Psoas muscle (tissue), 8 donors: ENCODE measurements at places on chromosomes 4 and X.
A peak's percentile ranks its signal among the peaks of the same experiment; 100 is the strongest.

DNA sequence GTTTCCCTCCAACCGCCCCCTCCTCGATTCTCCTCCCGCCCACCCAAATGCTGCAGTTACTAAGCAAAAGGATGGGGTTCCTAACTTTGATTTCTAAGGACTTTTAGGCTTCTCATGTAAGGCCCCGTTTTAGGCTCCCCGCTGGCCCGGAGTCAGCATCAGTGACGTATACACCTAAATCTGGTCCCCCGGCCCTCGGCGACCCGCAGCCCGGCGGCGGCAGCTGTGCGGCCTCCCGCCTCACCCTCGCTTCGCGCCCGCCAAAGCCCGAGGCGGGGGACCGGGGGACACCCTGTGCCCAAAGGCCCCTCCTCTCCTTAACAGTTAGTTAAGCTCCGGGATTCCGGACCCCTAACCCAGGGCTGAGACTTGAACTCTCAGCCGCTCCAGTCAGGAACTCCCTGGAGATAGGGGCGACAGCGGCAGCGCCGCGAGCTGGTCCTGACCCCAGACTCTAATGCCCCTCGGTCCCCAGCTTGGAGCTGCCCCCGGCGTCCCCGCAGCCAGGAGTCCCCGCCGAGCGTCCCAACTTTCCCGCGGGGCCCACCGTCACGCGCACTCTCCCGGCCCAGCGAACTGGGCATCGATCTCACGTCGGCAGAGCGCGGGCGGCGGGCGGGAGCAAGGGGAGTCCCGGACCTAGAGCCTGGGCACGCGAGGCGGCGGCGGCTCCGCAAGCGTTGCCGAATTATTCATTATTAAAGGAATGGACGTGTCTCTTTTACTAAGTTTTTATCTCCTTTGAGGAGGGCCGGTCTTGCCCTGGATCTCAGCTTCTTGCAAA is 1.5 kb upstream of the NR3C2 start:
- peak; percentile 74 for DNase-seq

- no peak for DNase-seq
Measured at GRCh38 chr4:52377563-52377962, 281.5 kb downstream of the USP46 start.

DNA sequence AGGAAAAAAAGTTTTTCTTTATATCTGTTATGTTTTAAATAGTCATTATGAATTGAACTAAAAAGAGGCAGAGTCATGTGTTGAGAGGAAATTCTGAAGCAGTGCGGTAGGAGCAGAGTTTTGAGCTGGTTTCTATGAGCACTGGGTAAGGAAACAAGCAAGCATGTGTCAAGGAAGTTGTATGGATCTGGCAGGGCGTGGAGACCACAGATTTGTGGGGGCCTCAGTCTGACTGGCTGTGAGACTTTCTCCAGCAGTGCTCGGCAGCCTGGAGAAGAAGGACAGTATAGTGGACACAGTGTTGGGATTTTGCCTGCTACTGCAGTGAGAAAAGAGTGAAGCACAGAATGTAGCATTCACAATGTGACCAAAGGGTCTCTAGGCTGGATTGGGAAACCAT is 399.1 kb downstream of the INPP4B start:
- no peak for DNase-seq

DNA sequence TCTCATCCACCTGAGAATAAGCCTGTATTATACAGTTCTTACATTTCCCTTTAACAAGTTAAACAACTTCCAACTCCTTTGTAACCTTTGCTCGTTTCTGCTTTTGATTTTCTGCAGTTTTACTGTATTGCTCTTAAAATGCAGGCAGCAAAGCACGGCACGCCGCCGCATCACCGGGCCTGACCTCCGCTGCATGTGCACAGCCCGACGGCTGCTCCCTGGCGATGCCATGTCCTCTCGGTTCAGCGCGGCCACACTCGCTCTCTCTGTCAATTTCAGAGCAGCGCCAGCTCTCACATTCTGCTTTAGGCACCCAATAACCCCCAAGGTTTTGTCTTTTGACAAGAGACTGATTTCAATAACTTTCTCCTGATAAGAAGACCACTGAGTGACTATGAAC is 60.3 kb downstream of the DCTD start:
- DNase-seq = no peak

DNA sequence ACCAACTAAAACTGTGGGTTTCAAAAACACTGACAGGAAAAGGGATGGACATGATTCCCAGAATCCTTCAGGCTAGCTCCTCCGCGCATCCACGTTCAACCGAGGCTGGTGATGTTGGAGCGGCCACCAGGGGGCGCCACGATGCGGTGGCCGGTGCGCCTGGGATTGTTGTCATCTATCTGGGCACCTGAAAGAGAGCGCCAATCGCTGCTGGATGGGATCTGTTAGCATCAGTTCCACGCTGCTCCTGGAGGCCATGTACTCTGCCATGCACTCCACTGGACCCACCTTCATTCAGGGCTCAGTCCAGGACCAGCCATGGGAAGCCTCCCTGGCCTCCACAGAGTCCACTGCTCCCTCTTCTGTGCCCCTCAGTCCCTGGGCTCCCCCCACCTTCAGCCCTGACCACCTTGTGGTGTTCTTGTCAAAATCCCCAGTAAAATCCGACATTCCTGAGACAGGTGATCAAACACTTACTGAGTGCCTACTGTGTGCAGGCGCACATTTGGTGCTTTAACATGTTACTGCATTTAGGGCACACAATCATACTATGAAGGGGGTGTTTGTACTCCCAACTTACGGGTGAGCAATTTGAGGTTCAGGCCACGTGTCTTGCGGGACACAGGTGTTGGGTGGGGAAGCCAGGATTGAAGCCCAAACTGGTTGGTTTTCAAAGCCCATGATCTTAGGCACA is 71.1 kb downstream of the CRMP1 start:
- DNase-seq = no peak

GRCh38 chr4:46081674-46082073 is 42.2 kb downstream of the GABRG1 start:
- no peak for DNase-seq

DNA sequence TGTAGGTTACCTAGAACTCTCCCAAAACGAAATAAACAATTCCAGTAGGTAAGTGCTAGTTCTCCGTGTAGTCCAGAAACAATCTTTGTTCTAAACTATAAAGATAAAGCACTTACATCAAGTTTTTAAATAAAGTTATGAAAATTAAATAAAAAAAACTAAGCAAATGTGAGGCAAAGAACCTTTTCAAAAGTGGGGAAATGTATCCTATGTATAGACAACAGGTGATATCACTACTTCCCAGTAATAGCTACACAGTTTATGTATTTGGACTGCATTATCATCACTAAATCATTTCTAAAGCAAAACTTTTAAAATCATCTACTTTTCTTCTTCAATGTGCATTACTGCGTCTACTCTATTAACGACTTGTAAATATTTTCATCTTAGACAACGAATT is 2.0 kb downstream of the YTHDC1 start:
- DNase-seq = no peak

DNA sequence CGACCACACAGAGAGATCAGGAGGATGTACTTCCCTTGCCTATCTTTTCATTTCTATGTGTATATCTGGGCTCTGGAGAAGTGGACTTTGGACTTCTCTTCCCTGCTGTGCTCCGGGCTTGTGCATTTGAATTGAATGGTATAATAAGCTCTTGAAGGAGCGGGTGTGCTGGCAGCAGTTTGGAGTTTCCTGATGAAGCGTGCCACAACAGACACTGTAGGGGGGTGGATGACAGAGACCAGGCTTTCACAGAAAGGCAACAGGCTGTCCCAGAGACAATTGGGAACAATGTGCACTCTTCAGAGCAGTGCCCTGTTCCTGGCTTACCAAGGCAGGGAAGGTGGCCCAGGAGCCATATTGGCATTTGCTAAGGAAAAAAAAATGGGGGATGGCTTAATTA is 170.1 kb downstream of the FRMPD4 start:
- DNase-seq = no peak

DNA sequence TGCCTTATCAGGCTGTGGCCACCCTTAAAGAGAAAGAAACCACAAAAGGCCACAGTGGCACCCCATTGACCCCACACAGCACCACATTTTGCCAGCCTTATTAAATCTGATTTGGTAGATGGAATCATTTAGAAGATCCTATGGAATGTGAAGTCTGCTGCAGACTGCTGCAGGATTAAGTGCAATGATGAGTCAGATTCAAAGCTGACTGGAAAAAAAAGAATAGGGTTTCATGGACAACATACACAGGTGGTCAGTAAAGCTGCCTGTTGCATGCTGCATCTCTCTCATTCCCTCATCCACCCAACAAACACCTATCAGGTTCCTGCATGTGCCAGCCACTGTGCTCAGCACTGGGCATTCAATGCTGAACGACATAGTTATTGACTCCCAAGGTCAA is 56.6 kb downstream of the CHST7 start:
- no peak for DNase-seq

DNA sequence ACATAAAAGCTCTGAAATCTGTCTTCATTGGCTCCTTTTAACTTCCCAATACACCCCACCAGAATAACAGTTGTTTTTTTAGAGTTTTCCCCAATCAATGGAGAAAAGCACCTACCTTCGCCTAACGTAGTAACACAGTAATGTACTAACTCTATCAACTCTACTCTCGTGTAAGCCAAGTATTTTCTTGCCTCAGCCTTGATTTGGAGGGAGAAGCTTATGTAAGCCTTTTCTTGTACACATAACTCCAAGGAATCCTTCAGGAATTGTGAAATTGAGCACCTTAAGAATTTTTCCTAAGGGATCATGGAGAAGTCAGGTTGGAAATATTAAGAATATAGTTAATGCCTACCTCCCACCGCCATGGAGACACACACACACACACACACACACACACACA is 181.2 kb downstream of the RAPGEF2 start:
- DNase-seq = no peak

GRCh38 chr4:10099499-10100325 is 16.9 kb downstream of the WDR1 start:
- no peak for DNase-seq

DNA sequence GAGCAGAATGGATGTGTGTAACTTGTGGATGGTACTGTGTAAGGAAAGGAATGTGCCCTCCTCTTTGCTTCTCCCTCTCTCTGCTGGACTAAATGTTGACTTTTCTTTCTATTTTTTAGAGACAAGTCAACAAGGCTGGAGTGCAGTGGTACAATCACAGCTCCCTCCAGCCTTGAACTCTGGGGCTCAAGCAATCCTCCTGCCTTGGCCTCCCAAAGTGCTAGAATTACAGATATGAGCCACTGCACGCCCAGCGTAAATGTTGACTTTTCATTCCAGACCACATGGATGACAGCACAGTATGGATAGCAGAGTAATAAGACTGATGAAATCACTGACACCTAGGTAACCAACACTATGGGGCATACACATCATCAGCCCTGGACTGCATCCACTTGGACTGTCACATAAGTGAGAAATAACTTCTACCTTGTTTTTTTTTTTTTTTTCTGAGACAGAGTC is 5.1 kb upstream of the RPS3A start:
- no peak for DNase-seq

- peak; percentile 24 for DNase-seq
Measured at GRCh38 chr4:84814094-84814750, 152.3 kb downstream of the WDFY3 start.

DNA sequence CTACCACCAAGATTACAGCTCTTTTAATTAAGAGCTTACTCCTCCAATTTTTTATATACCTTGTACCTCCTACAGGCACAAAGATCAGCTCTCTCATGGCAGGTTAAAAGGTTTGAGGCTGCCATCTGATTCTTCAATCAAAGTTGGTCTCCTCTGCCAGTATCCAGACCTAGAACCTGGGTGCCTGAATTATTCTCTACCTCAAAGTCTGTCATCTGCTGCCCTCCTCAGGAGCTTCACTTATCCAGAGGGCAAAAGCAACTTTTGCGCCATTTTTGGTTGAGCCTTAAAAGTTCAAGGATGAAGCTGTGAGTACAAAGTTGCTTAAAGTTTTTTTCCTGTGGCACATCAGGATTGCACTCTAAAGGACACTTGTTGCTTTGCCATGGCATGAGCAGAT is 343.7 kb upstream of the PPP1R2C start:
- DNase-seq = no peak

DNA sequence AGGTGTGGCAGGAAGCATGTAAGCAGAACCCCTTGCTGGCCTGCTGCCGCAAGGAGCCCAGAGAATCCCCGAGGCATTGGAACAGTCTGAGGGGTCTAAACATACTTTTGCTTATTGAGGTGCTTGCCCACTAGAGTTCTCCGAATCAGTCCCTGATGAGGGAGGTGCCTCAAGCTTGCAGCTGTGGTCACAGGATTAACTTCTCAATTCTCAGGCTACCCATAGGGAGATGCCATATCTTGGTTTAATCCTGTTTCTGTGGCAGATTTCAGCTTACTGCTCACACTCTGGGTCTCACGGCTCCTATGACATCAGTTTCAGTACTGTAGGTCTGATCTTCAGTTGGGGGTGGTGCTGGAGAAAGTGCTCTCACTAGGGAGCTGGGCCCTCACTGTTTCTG is 39.9 kb downstream of the CCNG2 start:
- DNase-seq = no peak

GRCh38 chrX:133413218-133413925 is 1.9 kb downstream of the GPC4 start:
- DNase-seq = peak; percentile 50

GRCh38 chrX:40143001-40143400 is 45.2 kb upstream of the BCOR start:
- no peak for DNase-seq

- DNase-seq = peak; percentile 43
Measured at GRCh38 chrX:119118780-119119395, 8.7 kb downstream of the KIAA1210 start.

- no peak for DNase-seq
Measured at GRCh38 chr4:118012142-118012541, 22.1 kb upstream of the NDST3 start.

- no peak for DNase-seq
Measured at GRCh38 chrX:149021159-149021558, 483.9 kb downstream of the IDS start.

DNA sequence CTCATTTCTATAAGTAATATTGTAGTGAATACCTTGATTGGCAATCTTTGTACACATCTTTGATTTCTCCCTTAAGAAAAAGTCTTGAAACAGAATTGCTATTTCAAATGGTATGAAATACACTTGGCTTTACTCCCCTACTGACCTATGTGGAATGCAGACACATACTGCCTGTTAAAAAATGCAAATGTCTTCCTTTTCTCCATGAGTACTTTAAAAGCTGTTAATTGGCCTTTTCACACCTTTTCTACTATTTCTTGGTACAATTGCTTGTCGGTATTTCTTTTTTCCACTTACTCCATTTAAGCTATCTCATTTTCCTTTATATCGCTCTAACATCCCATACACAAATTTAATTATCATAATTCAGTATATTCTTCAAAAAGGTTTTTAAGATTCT is 87.2 kb downstream of the FRYL start:
- DNase-seq = no peak

- DNase-seq = no peak
Measured at GRCh38 chr4:86928400-86929255, 6.2 kb upstream of the AFF1 start.

GRCh38 chrX:7085879-7086278 is 61.6 kb upstream of the STS start:
- DNase-seq = no peak

- DNase-seq = no peak
Measured at GRCh38 chr4:76762137-76763130, 135.5 kb downstream of the SOWAHB start.
